Ovary (tissue), 10 donors: ENCODE measurements at places on chromosomes 5 and 9. TPM values are rescaled to one million over a fixed set of nuclear protein-coding genes. Genes with fewer than 3 reads are reported as not detected.
A peak's percentile ranks its signal among the peaks of the same experiment; 100 is the strongest.

- no peak for DNase-seq
Measured at GRCh38 chr5:81316571-81316970, 15.2 kb downstream of the ZCCHC9 start.

- DNase-seq, result no peak
Measured at GRCh38 chr5:138708791-138709190, 44.4 kb upstream of the CTNNA1 start.

DNA sequence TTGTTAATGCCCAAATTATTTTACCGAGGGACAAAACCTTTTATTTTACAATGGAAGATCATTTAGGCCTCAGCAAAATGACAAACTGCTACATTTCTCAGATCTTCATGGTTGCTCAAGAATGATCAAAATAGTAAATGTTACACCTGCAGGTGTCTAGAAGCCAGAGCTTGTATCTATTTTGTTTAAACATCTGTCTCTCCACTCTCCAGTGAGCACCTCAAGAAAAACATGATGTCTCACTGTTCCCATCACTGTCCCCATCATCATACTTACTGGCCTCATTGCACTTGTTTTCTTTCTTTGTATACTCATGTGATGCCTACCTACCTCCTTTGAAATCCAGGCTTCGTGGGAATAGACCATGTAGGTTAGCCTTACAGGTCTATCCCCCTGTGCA, 149.6 kb downstream of the TTLL11 start:
- no peak for DNase-seq

- no peak for DNase-seq
Measured at GRCh38 chr9:36901528-36901927, 132.5 kb downstream of the PAX5 start.

DNA sequence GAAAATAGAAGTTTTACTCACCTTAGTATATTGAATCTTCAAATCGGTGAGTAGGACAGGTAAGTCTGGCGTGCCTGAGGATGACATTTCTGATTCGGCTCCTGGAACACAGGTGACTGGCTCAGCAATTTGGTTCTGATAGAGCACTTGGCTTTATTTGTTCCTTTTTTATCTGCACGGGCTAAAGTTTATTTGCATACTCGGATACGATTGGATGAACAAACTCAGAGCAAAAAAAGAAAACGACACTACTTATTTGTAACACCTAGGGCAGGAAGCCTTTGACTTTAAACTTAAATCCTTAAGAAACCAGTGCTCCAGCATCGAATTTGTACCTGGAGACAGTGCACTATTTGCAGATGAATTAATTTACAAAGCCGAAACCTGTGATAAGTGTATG, at the start of gene ALDH1A1:
ALDH1A1 (minus strand) TSS at position 140 of the 400 bp plus-strand sequence; CDS start at position 87, 53 bp downstream.
- peak; percentile 27 for DNase-seq

- no peak for DNase-seq
Measured at GRCh38 chr5:15571618-15572017, 71.6 kb downstream of the FBXL7 start.

GRCh38 chr5:80143491-80143890, 108.3 kb downstream of the THBS4 start:
- DNase-seq, result no peak

DNA sequence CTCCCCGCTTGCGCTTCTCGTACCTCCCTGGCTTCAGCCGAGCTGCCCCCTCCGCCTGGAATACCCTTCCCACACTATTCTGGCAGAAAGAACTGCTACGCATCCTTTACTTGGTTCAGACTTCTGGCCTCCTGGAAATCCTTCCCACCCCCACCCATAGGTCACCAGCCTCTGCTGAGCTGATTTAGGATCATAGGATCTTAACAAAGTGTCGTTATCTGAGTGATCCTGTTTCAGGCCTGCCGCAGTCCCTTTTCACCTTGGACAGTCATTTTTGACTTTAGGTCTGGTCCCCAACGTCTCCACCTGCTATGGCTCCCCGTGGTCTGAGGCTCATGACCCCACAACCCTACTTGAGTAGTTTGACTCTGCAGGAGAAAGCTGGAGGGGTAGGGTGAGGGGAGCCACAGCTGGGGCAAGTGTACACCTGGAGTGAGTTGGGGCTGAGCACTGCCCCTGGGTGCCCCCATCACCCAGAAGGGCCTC, 27.3 kb downstream of the EGR1 start:
- no peak for DNase-seq

- DNase-seq, result no peak
Measured at GRCh38 chr5:23064710-23065109, 211.6 kb upstream of the CDH12 start.

The SLC6A18 gene
- not detected for polyA plus RNA-seq

The MLANA gene
- not detected for polyA plus RNA-seq

The DDX31 gene
- polyA plus RNA-seq, result 11.0 TPM

The FLT4 gene
- 3.3 TPM for polyA plus RNA-seq

The ZDHHC11B gene
- polyA plus RNA-seq, result 1.7 TPM

The PTGR1 gene
- polyA plus RNA-seq, result 16.7 TPM
